Neural progenitor cell (in vitro differentiated cells): ENCODE measurements at places on chromosomes 1 and 21. TPM values are rescaled to one million over a fixed set of nuclear protein-coding genes. Genes with fewer than 3 reads are reported as not detected.

Gene FAM3B
- total RNA-seq = not detected in 2 replicates

- H3K36me3 ChIP-seq = no peaks in the 10 kb centered on the region
These were observed 173.2 kb downstream of the SMYD3 start for GRCh38 chr1:246333855-246334254.

DNA sequence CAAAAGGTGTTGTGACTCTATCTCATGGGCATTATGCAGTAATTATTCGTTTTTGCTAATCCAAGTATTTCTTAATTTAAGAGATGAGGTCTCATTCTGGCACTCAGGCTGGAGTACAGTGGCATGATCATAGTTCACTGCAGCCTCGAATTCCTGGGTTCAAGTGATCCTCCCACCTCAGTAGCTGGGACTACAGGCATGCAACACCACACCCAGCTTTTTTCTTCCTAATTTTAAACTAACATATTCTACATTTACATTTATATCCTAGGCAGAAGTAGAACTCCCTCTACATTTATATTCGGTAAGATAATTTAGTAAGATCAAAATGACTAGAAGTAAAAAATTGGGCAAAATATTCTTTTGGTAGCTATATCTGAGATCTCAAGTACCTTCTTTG lies 50.5 kb upstream of the RBM34 start:
- H3K4me3 ChIP-seq = no peak overlapping the region
- H3K27ac ChIP-seq = no peak overlapping the region
- H3K4me1 ChIP-seq = no peaks in the 10 kb centered on the region

Gene H3-3A
- 1,442 and 1,689 TPM in 2 replicates for total RNA-seq

Gene ELOVL1
- 5.6 and 11.9 TPM in 2 replicates for total RNA-seq

Gene OR2L8
- not detected in 2 replicates for total RNA-seq

Gene MATN1
- 0.09 TPM in 1 of 2 replicates, not detected in the other for total RNA-seq

Gene CYP4Z1
- total RNA-seq = not detected in 2 replicates

Gene INAVA
- 23.7 and 63.1 TPM in 2 replicates for total RNA-seq

- no peak for DNase-seq
- no peaks in the 10 kb centered on the region for H3K27me3 ChIP-seq
- no peak overlapping the region for H3K4me3 ChIP-seq
- H3K4me1 ChIP-seq = no peaks in the 10 kb centered on the region
These were observed 27.1 kb upstream of the RERE start for GRCh38 chr1:8844501-8845006.

DNA sequence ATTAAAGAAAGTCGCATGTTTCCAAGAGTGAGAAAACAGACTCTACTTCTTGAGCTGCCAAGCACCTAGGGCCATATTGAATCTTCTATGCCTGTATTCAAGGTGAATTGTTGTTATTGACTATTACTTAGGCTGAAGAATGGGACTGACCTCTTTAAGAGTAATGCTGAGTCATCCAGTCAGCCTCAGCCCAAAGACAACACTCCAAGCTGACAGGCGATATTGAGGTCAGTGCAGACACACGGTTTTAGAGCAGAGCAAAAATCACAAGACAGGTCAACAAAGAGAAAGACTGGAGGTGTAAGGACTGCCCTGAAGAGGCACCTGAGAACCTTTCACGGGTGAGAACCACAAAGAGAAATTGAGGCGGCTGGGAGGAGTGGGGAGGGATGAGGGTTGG lies 146.9 kb downstream of the MIS18A start:
- H3K4me1 ChIP-seq = no peaks in the 10 kb centered on the region
- no peak overlapping the region for H3K27ac ChIP-seq
- DNase-seq = no peak
- H3K36me3 ChIP-seq = no peaks in the 10 kb centered on the region
- H3K4me3 ChIP-seq = no peak overlapping the region

Gene TRAF5
- total RNA-seq = 28.3 and 36.0 TPM in 2 replicates

DNA sequence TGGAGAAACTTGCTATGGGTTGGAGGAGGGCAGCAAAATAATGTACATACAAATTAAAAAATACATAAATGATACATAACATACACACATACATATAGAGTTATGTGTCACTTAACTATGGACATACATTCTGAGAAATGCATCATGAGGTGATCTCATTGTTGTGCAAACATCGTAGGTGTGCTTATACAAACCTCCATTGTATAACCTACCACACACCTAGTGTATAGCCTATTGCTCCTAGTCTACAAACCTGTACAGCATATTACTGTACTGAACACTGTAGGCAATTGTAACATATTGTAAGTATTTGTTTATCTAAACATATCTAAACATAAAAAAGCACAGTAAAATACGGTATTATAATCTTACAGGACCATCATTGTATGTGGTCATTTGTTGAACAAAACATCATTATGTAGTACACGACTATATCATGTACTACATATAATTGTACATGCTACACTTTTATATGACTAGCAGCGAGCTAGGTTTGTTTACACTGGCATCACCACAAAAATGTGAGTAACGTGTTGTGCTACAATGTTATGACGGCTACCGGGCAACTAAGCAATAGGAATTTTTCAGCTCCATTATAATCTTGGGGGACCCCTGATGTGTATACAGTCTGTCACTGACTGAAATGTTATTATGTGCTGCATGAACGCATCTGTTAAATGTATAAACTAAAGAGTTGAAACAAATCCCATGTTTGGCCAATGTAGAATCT lies 35.5 kb downstream of the ITGB3BP start:
- H3K27ac ChIP-seq = no peak overlapping the region
- no peak for DNase-seq
- no peak overlapping the region for H3K4me3 ChIP-seq
- no peaks in the 10 kb centered on the region for H3K36me3 ChIP-seq

Gene RHD
- not detected in 2 replicates for total RNA-seq

- DNase-seq = peak; percentile 22
- no peaks in the 10 kb centered on the region for H3K36me3 ChIP-seq
- H3K27me3 ChIP-seq = no peaks in the 10 kb centered on the region
- H3K4me1 ChIP-seq = peaks cover 35% of the 10 kb centered on the region
- no peak overlapping the region for H3K4me3 ChIP-seq
These were observed 48.4 kb upstream of the ZNF326 start for GRCh38 chr1:89946532-89946931.

- H3K4me3 ChIP-seq = peak overlapping the region; percentile 52
- peaks cover 19% of the 10 kb centered on the region for H3K4me1 ChIP-seq
- no peaks in the 10 kb centered on the region for H3K36me3 ChIP-seq
- peak; percentile 56 for DNase-seq
These were observed 701 bp upstream of the INSRR start for GRCh38 chr1:156859523-156860112.

GRCh38 chr1:154972517-154973343 lies 1.8 kb upstream of the CKS1B start:
- H3K36me3 ChIP-seq = peaks cover 2% of the 10 kb centered on the region
- peak; percentile 94 for DNase-seq
- no peaks in the 10 kb centered on the region for H3K27me3 ChIP-seq
- peaks cover 46% of the 10 kb centered on the region for H3K4me1 ChIP-seq

GRCh38 chr1:155873860-155874259 lies 14.5 kb downstream of the SYT11 start:
- DNase-seq = no peak
- no peaks in the 10 kb centered on the region for H3K36me3 ChIP-seq
- no peak overlapping the region for H3K27ac ChIP-seq
- peaks cover 9% of the 10 kb centered on the region for H3K4me1 ChIP-seq
- no peaks in the 10 kb centered on the region for H3K27me3 ChIP-seq

- DNase-seq = no peak
- H3K27me3 ChIP-seq = no peaks in the 10 kb centered on the region
- H3K4me1 ChIP-seq = no peaks in the 10 kb centered on the region
- H3K36me3 ChIP-seq = no peaks in the 10 kb centered on the region
These were observed 28.5 kb upstream of the RLF start for GRCh38 chr1:40132383-40133311.

DNA sequence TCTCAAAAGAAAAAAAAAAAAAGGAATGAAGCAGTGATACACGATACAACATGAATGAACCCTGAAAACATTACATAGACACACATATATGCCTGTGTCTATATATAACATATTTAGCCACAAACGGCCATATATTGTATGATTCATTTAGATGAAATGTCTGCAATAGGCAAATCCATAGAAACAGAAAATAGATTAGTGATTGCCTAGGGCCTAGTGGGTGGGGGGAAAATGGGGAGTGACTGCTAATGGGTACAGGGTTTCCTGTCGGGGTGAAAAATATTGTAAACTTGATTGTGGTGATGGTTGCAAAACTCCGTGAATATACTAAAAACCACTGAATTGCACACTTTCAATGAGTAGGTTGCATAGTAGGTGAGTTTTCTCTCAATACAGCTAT lies 6.0 kb upstream of the H6PD start:
- DNase-seq = no peak
- no peak overlapping the region for H3K4me3 ChIP-seq
- no peaks in the 10 kb centered on the region for H3K27me3 ChIP-seq
- H3K4me1 ChIP-seq = peaks cover 7% of the 10 kb centered on the region

Gene TIAM1
- total RNA-seq = 27.2 and 30.2 TPM in 2 replicates

DNA sequence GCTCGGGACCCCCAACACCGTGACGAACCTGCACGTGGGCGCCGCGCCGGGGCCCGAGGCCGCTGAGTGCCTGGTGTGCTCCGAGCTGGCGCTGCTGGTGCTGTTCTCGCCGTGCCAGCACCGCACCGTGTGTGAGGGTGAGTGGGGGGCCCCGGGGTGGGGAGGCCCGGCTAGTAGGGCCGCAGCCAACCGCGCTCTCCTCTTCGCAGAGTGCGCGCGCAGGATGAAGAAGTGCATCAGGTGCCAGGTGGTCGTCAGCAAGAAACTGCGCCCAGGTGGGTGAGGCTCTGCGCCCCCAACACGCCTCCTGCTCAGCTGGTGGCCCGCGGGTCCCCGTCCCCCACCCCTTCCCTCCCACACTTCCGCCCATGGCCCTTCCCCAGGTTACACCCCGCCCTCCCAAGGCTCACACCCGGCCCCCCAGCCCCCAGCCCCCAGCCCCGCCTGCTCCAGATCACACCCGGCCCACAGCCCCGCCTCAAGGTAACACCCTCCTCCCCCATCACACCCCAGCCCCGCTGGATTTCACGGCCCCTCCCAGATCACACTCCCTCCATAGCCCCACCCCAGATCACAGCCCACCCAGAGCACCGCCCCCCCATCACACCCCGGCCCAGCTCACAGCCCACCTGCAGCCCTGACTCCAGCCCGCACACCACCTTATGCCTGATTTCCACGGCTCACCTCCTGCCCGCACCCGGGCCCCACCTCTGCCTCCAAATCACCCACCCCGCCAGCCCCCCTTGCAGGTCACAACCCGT lies 2.4 kb upstream of the MMP23B start:
- H3K36me3 ChIP-seq = no peaks in the 10 kb centered on the region
- H3K4me1 ChIP-seq = peaks cover 4% of the 10 kb centered on the region
- peaks cover 38% of the 10 kb centered on the region for H3K27me3 ChIP-seq
- no peak overlapping the region for H3K4me3 ChIP-seq

GRCh38 chr1:219664310-219665029 lies 51.6 kb upstream of the ZC3H11B start:
- no peak overlapping the region for H3K27ac ChIP-seq
- DNase-seq = no peak
- peaks cover 12% of the 10 kb centered on the region for H3K4me1 ChIP-seq
- no peaks in the 10 kb centered on the region for H3K36me3 ChIP-seq
- H3K4me3 ChIP-seq = no peak overlapping the region
- H3K27me3 ChIP-seq = no peaks in the 10 kb centered on the region

DNA sequence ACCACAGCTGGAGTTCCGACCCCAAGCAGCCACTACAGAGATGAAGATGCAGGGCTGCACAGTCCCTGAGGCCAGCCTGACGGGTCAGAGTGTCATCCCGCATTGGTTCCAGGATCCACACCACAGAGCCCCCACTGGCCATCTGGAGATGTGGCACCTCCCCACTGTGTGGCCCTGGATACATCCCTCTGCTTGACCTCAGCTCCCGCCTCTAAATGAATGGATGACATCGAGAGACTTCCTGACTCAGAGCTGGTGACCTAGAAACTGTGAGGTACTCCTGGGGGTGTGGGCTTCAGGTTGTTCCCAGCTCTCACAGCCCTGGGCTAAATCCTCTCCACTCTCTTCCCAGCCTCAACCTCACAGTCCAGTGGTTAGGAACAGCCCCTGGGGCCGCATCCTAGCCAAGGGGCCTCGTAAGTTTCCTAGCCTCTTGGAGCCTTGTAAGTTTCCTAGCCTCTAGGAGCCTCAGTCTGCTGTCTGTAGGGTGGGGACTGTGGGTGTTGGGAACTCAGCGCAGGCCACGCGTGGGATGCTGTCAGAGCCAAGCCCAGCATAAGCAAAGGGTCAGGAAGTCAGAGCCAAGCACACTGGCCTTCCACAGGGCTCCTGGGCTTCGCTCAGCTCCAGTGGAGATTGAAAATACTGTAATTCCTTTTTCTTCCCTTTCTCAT lies 87.5 kb upstream of the RUNX3 start:
- no peaks in the 10 kb centered on the region for H3K27me3 ChIP-seq
- no peak overlapping the region for H3K4me3 ChIP-seq
- H3K4me1 ChIP-seq = peaks cover 5% of the 10 kb centered on the region
- no peaks in the 10 kb centered on the region for H3K36me3 ChIP-seq
- no peak overlapping the region for H3K27ac ChIP-seq

DNA sequence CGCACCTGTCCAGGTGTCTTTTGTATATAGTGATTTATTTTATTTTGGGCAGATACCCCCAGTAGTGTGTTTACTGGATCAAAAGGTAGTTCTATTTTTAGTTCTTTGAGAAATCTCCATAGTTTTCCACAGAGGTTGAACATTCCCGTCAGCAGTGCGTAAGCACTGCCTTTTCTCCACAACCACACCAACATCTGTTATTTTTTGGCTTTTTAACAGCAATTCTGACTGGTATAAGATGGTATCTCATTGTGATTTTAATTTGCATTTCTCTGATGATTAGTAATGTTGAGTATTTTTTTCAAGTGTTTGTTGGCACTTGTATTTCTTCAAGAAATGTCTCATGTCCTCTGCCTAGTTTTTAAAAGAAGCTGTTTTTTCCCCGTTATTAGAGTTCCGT lies 39.2 kb downstream of the FOXJ3 start:
- H3K36me3 ChIP-seq = no peaks in the 10 kb centered on the region
- no peak overlapping the region for H3K4me3 ChIP-seq
- H3K4me1 ChIP-seq = no peaks in the 10 kb centered on the region
- DNase-seq = no peak
- H3K27ac ChIP-seq = no peak overlapping the region
